Activated B cell treated with CpG ODN at 0.5 μM for 24 hours (primary cell): ENCODE measurements at places on chromosomes 12 and 14. TPM values are rescaled to one million over a fixed set of nuclear protein-coding genes. Genes with fewer than 3 reads are reported as not detected.

Gene PELI2
- total RNA-seq = 5.5 and 6.1 TPM in 2 replicates

- no peaks in the 10 kb centered on the region for H3K27me3 ChIP-seq
- no peaks in the 10 kb centered on the region for H3K4me1 ChIP-seq
- no peak for DNase-seq
- no peak overlapping the region for H3K4me3 ChIP-seq
- H3K36me3 ChIP-seq = no peaks in the 10 kb centered on the region
Observed at GRCh38 chr14:90747909-90748308, 68.3 kb downstream of the TTC7B start.

GRCh38 chr14:96683562-96684289 is 113.5 kb upstream of the VRK1 start:
- no peak for DNase-seq
- H3K36me3 ChIP-seq = no peaks in the 10 kb centered on the region
- H3K27me3 ChIP-seq = peaks cover 12% of the 10 kb centered on the region
- H3K4me3 ChIP-seq = no peak overlapping the region

Gene NRL
- 5.4 and 5.5 TPM in 2 replicates for total RNA-seq

DNA sequence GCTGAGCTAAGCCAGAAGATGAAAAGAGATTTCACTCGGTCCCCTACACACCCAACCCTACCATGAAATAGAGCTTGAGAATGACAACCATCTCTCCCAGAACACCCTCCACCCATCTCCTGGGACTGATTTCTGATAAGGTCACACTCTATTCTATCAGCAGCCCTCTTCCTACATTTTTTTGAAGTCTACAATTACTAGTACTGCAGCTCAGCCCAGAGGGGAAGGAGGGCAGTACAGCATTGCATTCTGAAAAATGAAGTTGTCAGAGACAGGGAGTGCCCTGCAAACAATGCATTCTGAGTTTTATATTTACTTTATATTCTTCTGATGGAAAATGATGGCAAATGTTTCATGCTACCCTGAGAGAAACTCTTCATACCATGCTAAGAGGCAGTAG is 318.5 kb downstream of the BCAT1 start:
- H3K27me3 ChIP-seq = peaks cover 2% of the 10 kb centered on the region
- peaks cover 3% of the 10 kb centered on the region for H3K4me1 ChIP-seq
- H3K36me3 ChIP-seq = no peaks in the 10 kb centered on the region
- H3K27ac ChIP-seq = no peak overlapping the region
- H3K4me3 ChIP-seq = no peak overlapping the region

DNA sequence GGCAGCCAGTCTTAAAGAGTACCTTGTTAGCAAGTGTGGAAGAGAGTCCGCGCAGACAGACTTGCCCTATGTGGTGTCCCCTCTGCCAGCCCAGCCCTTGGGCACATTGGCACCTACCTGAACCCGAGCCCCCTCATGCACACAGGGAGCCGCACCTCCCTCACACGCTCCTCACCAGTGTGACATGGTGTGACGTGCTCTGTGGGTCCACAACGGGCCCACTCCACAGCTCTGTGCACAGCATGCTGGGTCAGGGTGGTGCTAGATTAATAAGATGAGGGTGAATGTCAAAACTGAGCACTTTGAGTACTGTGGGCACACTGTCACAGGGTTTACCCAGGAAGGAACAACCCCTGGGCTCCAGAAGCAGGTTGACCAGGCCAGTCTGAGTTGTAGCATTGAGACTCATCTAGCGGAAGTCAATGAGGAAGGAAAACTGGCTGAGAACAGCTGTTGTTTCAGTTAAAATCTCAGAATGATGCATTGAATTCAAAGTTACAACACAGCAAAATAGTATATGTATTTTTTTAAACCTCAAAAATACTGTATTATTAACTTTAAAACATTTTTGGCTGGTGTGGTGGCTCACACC is 53.4 kb upstream of the AMN start:
- no peak for DNase-seq
- H3K4me1 ChIP-seq = peaks cover 30% of the 10 kb centered on the region

Gene ATP2A2
- 94.8 and 100 TPM in 2 replicates for total RNA-seq

- no peak overlapping the region for H3K27ac ChIP-seq
- no peaks in the 10 kb centered on the region for H3K4me1 ChIP-seq
- no peaks in the 10 kb centered on the region for H3K36me3 ChIP-seq
- DNase-seq = no peak
- H3K27me3 ChIP-seq = no peaks in the 10 kb centered on the region
- H3K4me3 ChIP-seq = no peak overlapping the region
Observed at GRCh38 chr14:48575772-48576171, 900.4 kb upstream of the MDGA2 start.

Gene PFKM
- total RNA-seq = 44.7 and 49.2 TPM in 2 replicates

Gene RPGRIP1
- not detected in 2 replicates for total RNA-seq

GRCh38 chr12:46276756-46277155 is 7.9 kb upstream of the SLC38A1 start:
- DNase-seq = no peak
- no peak overlapping the region for H3K27ac ChIP-seq
- no peaks in the 10 kb centered on the region for H3K27me3 ChIP-seq
- peaks cover 1% of the 10 kb centered on the region for H3K4me1 ChIP-seq
- peaks cover 15% of the 10 kb centered on the region for H3K36me3 ChIP-seq

GRCh38 chr14:25389948-25390347 is 340.0 kb upstream of the STXBP6 start:
- no peak overlapping the region for H3K27ac ChIP-seq
- H3K4me3 ChIP-seq = no peak overlapping the region
- H3K4me1 ChIP-seq = no peaks in the 10 kb centered on the region
- no peak for DNase-seq

Gene AQP6
- not detected in 2 replicates for total RNA-seq

- H3K4me1 ChIP-seq = no peaks in the 10 kb centered on the region
- H3K4me3 ChIP-seq = no peak overlapping the region
- H3K36me3 ChIP-seq = no peaks in the 10 kb centered on the region
- no peaks in the 10 kb centered on the region for H3K27me3 ChIP-seq
Observed at GRCh38 chr12:19423166-19423930, 15.9 kb upstream of the AEBP2 start.

Gene RTL1
- total RNA-seq = not detected in 2 replicates

GRCh38 chr12:54301428-54302048 is 723 bp upstream of the NFE2 start:
- no peak overlapping the region for H3K27ac ChIP-seq
- no peak for DNase-seq
- no peaks in the 10 kb centered on the region for H3K36me3 ChIP-seq
- H3K27me3 ChIP-seq = peaks cover 47% of the 10 kb centered on the region
- peak overlapping the region; percentile 53 for H3K4me3 ChIP-seq

Gene SERPINA1
- total RNA-seq = 0.31 TPM in 1 of 2 replicates, not detected in the other

DNA sequence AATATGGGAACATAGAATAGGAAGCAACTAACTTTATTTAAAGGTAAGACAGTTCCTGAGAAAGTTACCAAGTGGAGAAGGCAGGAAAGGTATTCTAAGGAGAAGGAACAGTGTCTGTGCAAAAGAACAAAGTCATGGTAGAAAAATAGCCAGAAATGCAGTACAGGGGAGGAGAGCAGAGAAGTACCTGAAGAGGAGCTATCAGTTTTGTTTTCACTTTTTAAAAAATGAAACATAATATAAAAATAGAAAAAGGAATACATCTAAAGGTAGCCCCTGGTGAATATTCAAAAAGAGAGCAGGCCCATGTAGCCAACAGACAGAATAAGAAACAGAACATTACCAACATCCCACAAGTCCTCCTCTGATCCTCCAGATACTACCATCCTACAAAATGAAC is 408.7 kb downstream of the ADAMTS20 start:
- H3K27me3 ChIP-seq = no peaks in the 10 kb centered on the region
- H3K4me1 ChIP-seq = no peaks in the 10 kb centered on the region
- H3K36me3 ChIP-seq = no peaks in the 10 kb centered on the region
- no peak for DNase-seq
- no peak overlapping the region for H3K4me3 ChIP-seq

DNA sequence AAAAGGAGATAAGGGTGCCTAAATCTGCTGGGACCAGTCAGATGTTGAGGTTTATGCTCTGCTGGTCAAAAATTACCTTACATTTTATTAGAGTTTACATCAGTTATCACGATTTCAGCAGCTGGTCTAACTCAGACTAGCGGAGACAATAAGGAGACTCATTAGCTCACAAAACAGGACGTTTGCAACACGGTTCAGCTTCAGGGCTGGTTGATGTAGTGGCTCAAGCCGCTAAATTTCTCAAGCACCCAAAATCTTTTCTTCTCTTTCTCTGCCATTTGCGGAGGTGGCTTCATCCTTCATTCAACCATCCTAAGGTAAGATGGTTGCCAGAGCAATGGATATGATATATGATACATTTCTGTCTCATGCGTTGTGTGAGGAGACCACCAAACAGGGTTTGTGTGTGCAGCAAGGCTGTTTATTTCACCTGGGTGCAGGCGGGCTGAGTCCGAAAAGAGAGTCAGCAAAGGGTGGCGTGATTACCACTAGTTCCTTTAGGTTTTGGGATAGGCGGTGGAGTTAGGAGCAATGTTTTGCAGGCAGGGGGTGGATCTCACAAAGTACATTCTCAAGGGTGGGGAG is 30.3 kb upstream of the CLIP1 start:
- peaks cover 22% of the 10 kb centered on the region for H3K4me1 ChIP-seq
- H3K27ac ChIP-seq = peak overlapping the region; percentile 87
- no peaks in the 10 kb centered on the region for H3K36me3 ChIP-seq
- no peak for DNase-seq
- peak overlapping the region; percentile 30 for H3K4me3 ChIP-seq

- DNase-seq = no peak
- H3K27me3 ChIP-seq = no peaks in the 10 kb centered on the region
- H3K36me3 ChIP-seq = no peaks in the 10 kb centered on the region
- peaks cover 28% of the 10 kb centered on the region for H3K4me1 ChIP-seq
- peak overlapping the region; percentile 39 for H3K4me3 ChIP-seq
Observed at GRCh38 chr12:104930388-104931326, 27.4 kb downstream of the SLC41A2 start.

Gene CCND2
- 230 and 237 TPM in 2 replicates for total RNA-seq

GRCh38 chr12:21638054-21638891 is 19.4 kb downstream of the LDHB start:
- H3K27me3 ChIP-seq = no peaks in the 10 kb centered on the region
- H3K4me3 ChIP-seq = no peak overlapping the region
- peaks cover 2% of the 10 kb centered on the region for H3K4me1 ChIP-seq
- peaks cover 81% of the 10 kb centered on the region for H3K36me3 ChIP-seq
- H3K27ac ChIP-seq = no peak overlapping the region

DNA sequence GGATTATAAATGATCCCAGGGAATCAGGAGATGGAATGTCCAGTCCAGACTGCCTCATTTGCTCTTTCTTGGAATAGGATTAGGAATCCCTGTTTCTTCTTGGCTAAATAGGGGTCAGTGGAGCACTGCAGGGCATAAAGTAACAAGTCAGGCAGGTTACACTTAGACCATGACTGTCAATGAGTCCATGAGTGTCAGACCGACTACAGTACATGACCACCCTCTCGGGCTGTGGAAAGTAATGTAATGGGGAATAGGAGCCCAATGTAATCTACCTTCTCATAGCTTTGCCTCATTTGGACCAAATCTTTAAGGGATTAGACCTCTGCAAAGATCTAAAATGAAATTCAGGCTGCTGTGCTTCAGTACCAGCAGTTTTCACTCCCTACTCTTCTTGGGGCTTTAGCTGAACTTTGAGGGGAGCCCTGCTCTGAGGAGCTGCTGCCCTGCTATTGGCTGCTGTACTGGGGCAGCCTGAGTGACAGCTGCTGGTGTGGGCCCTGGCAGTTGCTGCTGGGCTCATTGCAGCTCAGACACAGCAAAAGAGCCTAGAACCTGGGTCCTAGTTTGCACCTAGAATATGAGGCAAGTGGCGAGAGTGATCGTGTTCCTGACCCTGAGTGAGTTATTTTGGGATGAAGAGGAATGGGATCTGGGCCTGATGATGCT is 62.2 kb upstream of the OR4E1 start:
- no peak overlapping the region for H3K27ac ChIP-seq
- H3K4me1 ChIP-seq = no peaks in the 10 kb centered on the region
- no peak for DNase-seq
- no peaks in the 10 kb centered on the region for H3K36me3 ChIP-seq
- H3K4me3 ChIP-seq = no peak overlapping the region

- H3K4me3 ChIP-seq = no peak overlapping the region
- no peak overlapping the region for H3K27ac ChIP-seq
- no peaks in the 10 kb centered on the region for H3K4me1 ChIP-seq
- no peak for DNase-seq
Observed at GRCh38 chr14:53380052-53380866, 227.1 kb upstream of the DDHD1 start.

- H3K36me3 ChIP-seq = no peaks in the 10 kb centered on the region
- no peaks in the 10 kb centered on the region for H3K4me1 ChIP-seq
- no peak overlapping the region for H3K4me3 ChIP-seq
Observed at GRCh38 chr14:83255727-83256090, 1722.1 kb upstream of the SEL1L start.

Gene FGF23
- not detected in 2 replicates for total RNA-seq

- DNase-seq = no peak
- H3K27ac ChIP-seq = peak overlapping the region; percentile 41
- peaks cover 15% of the 10 kb centered on the region for H3K4me1 ChIP-seq
- no peaks in the 10 kb centered on the region for H3K27me3 ChIP-seq
- peak overlapping the region; percentile 82 for H3K4me3 ChIP-seq
Observed at GRCh38 chr12:110073049-110073831, 24.9 kb upstream of the C12orf76 start.

Gene MORN3
- 0.20 and 0.42 TPM in 2 replicates for total RNA-seq

Gene TMPRSS12
- not detected in 2 replicates for total RNA-seq

GRCh38 chr12:65184176-65184857 is 14.9 kb downstream of the LEMD3 start:
- no peak for DNase-seq
- peaks cover 12% of the 10 kb centered on the region for H3K36me3 ChIP-seq
- no peak overlapping the region for H3K27ac ChIP-seq
- no peaks in the 10 kb centered on the region for H3K27me3 ChIP-seq
- H3K4me1 ChIP-seq = peaks cover 76% of the 10 kb centered on the region

DNA sequence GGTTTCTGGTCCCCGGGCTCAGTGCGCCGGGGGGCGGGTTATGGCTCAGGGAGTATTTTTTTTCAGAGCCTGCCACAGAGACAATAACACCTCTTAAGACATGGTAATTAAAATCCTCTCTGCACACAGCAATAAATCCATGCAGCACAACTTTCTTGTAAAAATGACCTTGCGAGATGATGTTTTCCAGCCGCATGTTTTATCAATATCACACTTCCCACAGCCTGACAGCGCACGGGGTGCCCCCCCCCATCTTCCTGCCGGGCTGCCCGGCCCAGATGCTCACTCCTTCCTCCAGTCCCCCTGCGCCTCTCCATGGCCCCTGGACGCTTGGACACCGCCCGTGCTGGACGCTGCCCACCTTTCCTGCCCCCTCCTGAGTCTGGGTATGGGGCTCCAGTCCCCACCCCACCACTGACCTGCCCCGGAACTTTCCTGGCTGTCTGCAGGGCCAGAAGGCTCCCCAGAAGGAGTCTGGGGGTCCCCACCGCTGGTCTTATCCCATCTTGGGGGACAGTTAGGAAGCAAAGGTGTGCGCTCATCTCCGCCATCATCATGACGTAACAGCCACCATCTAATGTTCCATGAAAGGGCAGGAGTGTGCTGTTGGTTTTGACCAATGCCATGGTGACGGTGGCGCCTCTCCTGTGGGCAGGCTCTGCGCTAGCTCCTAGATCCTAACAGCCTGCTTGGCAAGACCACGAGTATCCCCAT is 182.9 kb downstream of the KIF26A start:
- H3K36me3 ChIP-seq = no peaks in the 10 kb centered on the region
- no peak overlapping the region for H3K27ac ChIP-seq
- H3K4me3 ChIP-seq = no peak overlapping the region
- H3K4me1 ChIP-seq = no peaks in the 10 kb centered on the region

GRCh38 chr12:96359328-96359727 is 40.9 kb downstream of the CDK17 start:
- H3K27me3 ChIP-seq = no peaks in the 10 kb centered on the region
- peaks cover 7% of the 10 kb centered on the region for H3K36me3 ChIP-seq
- H3K4me1 ChIP-seq = peaks cover 60% of the 10 kb centered on the region
- H3K4me3 ChIP-seq = no peak overlapping the region
- DNase-seq = no peak

- H3K27me3 ChIP-seq = peaks cover 2% of the 10 kb centered on the region
- H3K4me3 ChIP-seq = no peak overlapping the region
- H3K4me1 ChIP-seq = no peaks in the 10 kb centered on the region
- H3K36me3 ChIP-seq = no peaks in the 10 kb centered on the region
- no peak for DNase-seq
- no peak overlapping the region for H3K27ac ChIP-seq
Observed at GRCh38 chr12:117408161-117408791, 46.9 kb upstream of the NOS1 start.
